Skin of body (tissue), 3 donors: ENCODE measurements at places on chromosomes 3 and 15. TPM values are rescaled to one million over a fixed set of nuclear protein-coding genes. Genes with fewer than 3 reads are reported as not detected.
A peak's percentile ranks its signal among the peaks of the same experiment; 100 is the strongest.

DNA sequence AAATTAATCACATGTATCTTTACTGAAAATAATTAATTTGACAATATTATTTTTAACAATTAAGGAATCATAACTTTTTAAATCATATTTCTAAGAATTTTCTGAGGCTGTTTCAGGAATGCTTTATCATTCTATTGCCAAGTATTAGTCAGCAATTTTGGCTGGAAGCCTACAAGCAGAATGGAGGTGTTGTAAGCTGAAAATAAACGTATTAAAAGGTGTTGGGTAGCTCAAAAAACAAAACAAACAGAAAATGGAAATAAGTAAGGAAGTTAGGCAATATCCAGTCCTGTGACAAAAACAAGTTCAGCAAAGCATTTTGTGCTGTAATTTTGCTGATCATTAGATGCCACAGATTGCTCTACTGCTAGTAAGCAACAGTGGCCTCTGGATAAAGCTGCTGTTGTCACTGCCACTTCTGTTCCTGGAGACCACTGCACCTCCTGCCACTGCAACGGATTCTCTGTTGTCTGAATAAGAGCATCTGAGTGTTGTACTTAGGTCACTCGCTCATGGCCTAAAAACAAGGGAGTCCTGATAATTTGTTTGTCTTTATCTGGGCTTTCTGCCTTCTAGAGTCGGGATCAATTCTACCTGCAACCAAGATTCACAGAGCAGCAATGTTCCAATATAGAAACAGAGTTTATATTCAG, 63.5 kb upstream of the SLITRK3 start:
- no peak for DNase-seq

The BCL6 gene
- 32.2 TPM for total RNA-seq

The GOLGA6L1 gene
- total RNA-seq: not detected

GRCh38 chr3:86519819-86520218, 471.1 kb downstream of the VGLL3 start:
- DNase-seq: no peak

The DOCK3 gene
- total RNA-seq: 0.89 TPM

The WDR93 gene
- total RNA-seq: 0.20 TPM

DNA sequence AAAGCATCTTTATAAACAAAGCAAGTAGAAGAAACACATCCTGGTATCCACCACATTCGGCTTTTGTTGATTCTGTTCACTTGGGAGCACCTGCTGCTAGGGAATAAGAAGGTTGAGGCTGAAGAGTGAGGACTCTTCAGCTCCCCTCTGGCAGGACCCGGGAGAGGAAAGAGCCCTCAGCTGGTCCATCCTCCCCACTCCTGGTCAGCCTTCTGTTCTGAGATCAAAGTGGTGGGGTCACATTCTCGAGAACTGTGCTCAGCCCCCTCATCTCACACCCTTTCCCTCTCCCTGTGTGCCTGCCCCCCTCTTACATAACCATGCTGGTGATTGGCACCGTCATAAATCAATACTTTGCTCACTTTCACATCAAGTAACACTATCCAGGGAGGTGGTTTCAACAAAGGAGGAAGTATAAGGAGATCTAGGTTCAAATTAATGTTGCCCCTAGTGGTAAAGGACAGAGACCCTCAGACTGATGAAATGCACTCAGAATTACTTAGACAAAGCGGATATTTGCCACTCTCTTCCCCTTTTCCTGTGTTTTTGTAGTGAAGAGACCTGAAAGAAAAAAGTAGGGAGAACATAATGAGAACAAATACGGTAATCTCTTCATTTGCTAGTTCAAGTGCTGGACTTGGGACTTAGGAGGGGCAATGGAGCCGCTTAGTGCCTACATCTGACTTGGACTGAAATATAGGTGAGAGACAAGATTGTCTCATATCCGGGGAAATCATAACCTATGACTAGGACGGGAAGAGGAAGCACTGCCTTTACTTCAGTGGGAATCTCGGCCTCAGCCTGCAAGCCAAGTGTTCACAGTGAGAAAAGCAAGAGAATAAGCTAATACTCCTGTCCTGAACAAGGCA, at the start of gene NR1I2:
TSS of gene NR1I2 (plus strand) at position 772 of the 869 bp plus-strand sequence.
- DNase-seq: no peak

- no peak for DNase-seq
Measured at GRCh38 chr15:81407718-81408117, 33.7 kb upstream of the TMC3 start.

The PLSCR5 gene
- not detected for total RNA-seq

The SPATA12 gene
- 0.10 TPM for total RNA-seq

The SEMA6D gene
- 13.9 TPM for total RNA-seq

DNA sequence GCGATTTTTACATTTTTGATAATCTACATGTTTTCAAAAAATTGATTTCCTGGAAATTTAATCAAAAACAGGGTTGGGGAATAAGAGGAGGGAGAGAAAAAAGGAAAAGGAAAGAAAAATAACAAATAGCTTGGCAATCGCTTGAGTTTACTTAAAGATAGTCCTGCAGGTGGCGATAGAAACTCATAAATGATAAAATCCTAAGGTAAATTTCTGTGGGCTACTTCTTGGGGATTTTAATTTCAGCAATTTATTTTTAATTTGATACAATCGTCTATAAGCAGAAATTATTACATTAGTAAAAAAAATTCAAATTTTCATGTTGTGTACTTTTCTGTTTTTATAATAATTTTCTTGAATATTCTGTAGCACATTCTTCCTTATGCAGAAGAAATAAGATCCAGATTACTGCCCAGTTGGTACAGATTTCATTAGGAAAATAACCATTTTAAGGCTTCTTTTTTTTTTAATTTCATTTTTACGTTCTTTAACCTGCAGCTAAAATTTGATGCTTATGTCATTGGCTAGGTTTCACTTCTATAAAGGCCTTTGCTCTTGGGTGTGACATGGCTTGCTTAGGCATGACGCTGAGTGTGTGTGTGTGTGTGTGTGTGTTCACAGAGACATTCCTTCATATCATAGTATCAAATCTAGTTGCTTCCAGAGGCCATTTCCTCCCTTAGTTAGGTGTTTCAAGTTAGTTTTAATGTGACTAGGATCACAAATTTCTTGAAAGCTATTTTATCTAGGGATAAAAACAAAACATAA, 181.8 kb downstream of the MCTP2 start:
- no peak for DNase-seq

GRCh38 chr3:51908026-51908425, 4.9 kb upstream of the IQCF1 start:
- no peak for DNase-seq

The MGA gene
- total RNA-seq: 48.0 TPM

DNA sequence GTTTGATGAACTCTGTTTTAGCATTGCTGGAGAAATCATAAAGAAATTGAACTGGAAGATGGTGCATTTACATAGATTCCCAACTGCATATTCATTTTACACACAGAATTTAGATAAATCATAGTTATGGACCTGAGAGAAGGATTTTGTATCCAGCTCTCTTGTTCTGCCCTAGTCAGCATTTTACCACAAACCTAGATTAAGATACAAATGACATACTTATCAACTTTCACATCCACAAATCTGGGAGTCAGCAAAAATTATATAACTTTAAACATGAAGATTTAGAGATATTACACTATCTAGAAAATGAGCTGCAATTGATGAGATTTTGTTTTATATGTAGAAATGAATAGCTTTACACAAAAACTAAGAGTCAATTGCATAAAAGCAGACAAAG, 632.8 kb downstream of the IGSF11 start:
- no peak for DNase-seq

GRCh38 chr15:29529043-29529442, 259.4 kb upstream of the NSMCE3 start:
- DNase-seq: no peak

The SERPINI2 gene
- total RNA-seq: not detected

DNA sequence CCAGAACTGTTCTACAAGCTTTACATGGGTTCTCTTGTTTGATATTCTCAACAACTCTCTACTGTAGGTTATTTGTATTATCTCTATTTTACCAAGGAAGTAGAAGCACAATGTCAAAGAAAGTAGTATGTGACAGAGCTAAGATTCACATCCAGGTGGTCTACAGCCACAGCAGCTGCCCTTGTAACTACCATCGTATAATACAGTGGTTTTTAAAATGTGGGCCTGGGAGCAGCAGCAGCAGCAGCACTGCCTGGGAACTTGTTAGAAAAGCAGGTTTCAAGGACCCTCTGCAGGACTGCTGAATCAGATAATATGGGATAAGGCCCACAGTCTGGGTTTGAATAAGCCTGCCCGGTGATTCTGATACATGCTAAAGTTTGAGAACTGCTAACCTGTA, 357.1 kb upstream of the SATB1 start:
- DNase-seq: no peak

GRCh38 chr3:156273111-156273694, 152.8 kb downstream of the KCNAB1 start:
- DNase-seq: peak; percentile 24

The TRAIP gene
- total RNA-seq: 2.8 TPM

DNA sequence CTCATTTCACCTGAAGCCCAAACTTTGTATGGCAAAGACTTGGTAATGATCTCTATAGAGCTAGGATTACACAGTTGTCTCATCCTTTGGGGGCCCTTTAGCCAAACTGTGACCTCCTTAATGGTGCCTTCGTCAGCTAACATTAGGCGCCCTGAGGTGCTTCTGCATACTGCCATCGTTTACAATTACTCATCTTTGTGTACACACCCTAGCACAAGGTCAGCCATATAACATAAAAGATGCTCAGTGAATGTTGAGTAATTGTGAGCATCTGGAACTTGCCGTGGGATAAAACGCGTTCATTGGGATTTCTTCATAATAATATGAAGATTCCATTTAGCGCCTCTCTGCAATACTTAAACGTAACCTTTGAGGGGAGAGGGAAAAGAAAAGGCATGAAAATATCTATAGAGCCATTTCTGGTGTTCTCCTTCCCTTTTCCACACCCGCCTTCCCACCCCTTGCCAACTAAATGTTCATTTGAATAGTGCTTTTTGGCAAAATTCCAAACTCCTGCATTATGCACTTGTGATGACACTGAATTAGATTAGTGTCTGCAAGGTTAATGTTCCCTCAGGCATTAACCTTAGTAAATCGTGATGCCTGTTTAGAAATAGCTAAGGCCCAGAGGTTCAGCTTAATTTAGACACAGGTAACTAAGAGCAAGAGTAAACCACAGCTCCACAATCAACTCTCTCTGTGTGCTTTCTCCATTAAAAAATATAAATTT, 990 bp upstream of the ZNF148 start:
- DNase-seq: no peak

GRCh38 chr15:72851586-72851985, 68.0 kb upstream of the ADPGK start:
- DNase-seq: no peak

GRCh38 chr15:93497291-93497690, 408.3 kb upstream of the RGMA start:
- no peak for DNase-seq

The CLN6 gene
- 15.3 TPM for total RNA-seq

DNA sequence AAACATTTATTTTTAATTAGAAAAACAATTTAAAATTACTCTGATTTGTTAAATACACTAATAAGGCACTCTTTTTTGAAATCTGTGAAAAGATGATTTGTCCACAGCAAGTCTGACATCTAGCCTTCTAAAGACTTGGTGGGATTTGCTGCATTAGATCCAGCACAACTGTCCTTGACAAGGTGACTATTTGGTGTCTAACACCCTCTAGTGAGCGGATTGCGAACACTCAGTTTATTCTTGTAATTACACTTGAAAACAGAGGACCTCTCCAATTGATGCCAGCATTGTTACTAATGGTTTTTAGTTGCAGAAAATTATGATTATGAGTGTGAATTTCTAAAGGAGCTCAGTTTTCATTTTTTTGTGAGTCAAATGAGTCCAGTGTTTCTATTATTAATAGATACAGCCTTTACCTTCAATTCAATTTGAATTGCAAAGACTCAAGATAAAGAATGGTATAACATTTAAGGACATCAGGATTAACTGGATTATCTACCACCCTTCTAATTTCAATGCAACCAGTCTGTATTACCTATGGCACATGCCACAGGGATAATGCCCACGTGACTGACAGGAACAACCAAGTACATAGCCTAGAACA, 29.7 kb upstream of the STRIT1 start:
- DNase-seq: peak; percentile 80

The SAMMSON gene
- total RNA-seq: 0.69 TPM

DNA sequence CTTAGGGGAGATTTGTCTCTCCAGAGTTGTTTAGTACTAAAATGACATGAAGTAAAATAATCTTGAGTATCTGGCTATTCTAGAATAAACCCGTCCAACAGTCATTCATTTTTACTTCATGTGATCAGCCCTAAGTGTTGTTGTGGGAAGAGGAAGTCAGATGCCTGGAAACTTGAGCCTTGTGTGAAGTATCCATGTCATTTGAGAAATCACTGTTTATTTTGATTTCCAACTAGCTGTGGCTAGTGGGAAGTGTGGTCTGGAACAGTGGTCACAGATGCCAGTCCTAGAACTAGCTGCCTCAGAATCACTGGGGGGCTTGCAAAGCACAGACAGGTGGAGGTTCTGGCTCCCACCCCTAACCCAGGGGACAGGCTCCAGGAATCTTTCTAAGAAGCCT, 77.7 kb upstream of the LIMD1 start:
- DNase-seq: no peak

DNA sequence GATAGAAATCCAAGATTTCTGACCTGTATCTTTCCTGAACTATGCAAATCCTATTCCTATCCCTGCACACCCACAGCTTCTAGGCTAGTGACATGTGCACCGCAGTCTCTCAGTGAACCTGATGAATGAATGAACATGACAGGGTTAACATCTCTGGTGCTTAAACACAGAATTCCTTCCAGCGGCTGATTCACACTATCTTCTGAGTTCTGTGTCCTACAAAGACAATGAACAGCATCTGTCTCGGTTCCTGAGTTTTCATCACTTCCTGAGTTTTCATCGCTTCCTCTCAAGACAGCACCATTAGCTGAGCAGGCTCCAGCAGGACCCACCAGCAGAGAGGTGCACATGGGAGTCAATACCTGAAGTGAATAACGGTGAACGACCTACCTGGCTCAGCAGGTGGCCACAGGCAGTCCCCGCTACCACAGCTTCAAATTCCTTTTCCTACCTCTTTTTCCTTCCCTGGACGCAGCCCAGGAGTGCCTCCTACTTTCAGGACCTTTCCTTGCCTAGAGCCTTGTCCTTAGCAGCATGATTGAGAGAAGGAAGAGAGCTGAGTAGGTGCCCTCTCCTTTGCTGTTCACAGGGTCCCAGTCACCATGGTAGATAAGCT, 113.5 kb downstream of the IGF2BP2 start:
- DNase-seq: no peak

- DNase-seq: no peak
Measured at GRCh38 chr3:99172736-99173657, 271.5 kb upstream of the DCBLD2 start.

The IL20RB gene
- total RNA-seq: 15.8 TPM

- no peak for DNase-seq
Measured at GRCh38 chr3:88142094-88142624, 7.6 kb upstream of the C3orf38 start.

The FBN1 gene
- 480 TPM for total RNA-seq
